ENCODE measurements at places on chromosomes 12 and 14.

DNA sequence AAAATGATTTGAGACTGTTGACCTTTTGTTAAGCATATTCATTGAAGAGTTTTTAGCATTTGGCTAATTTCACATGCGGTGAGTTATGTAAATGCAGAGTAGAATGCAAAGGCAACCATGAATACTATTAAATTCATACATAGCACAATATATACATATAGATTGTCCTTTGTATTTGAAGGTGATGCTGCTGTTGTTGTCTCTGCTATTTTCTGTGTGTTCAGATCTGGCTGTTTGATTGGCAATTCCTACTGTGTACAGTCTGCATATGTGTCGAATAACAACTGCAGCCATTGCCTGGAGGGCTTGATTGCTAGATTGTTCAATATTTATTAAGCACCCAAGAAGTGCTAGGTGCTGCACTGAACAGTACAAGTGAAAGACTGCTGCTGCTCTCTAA is 187.4 kb downstream of the FOXG1 start:
- no peak for DNase-seq

DNA sequence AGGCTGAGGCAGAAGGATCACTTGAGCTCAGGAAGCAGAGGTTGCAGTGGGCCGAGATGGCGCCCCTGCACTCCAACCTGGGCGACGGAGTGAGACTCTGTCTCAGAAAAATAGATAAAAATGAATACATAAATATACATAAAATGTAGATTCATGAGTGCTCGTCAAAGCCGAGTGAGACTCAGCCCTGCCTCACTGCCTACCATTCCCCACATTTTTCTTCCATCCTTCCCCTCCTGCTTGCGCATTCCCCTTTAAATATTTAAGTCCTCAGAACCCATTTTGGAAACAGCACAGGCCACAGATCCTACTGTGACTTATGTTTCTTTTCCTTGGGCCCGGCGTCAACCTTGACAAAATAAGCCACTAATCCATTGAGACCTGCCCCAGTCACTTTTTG is 31.9 kb upstream of the AACS start:
- DNase-seq = no peak

DNA sequence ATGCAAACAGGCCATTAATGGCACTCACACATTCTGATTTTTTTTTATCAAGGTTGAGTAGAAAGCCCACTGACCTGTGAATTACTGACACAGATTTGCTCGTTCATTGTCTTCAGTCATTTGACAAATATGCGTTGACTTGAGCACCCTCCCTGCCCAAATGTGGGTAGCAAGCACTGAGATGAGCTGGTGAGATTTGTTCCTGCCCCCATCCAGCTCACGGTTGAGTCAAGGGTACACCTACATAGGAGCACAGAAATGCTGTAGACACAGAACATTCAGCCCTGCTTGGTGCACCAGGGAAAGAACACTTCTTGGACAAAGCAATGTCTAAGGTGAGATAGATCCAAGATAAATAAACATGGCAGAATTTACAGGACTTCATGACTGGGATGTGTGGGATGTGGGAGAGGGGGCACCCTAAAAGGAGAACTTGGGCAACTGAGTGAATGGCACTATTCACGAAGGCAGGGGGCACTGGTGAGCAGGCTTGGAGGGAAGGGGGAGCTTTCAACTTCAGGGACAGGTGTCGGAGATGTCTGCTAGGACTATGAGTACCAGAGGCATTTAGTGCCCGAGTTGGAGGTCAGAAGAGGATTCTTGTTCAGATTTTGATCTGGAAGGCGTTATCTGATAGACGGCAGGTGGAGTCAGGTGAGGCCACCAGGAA is 213.4 kb downstream of the VRK1 start:
- no peak for DNase-seq

- no peak for DNase-seq
These were observed 2.3 kb downstream of the CRACR2A start for GRCh38 chr12:3750616-3751015.

GRCh38 chr12:90099288-90099687 is 390.6 kb upstream of the ATP2B1 start:
- DNase-seq = no peak

DNA sequence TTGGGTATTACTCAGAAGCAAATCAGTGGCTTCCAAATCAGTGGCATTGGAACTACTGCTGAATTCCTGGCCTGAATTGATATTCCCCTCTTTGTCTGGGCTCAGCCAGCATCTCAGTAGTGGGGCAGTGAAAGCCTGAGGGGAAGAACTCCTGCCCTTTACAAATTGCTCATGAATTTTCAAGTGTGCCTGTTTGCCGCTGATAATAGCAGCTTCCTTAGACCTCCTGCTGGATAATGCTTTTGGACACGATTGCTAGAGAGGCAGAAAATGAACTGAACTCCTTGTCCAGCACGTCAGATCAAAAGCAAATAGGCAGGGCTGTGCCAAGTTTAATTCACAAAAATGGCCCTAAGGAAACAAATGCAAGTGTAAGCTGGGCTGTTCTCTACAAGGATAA is 91.3 kb upstream of the GZMB start:
- no peak for DNase-seq

GRCh38 chr12:115257791-115258190 is 573.8 kb upstream of the TBX3 start:
- no peak for DNase-seq

DNA sequence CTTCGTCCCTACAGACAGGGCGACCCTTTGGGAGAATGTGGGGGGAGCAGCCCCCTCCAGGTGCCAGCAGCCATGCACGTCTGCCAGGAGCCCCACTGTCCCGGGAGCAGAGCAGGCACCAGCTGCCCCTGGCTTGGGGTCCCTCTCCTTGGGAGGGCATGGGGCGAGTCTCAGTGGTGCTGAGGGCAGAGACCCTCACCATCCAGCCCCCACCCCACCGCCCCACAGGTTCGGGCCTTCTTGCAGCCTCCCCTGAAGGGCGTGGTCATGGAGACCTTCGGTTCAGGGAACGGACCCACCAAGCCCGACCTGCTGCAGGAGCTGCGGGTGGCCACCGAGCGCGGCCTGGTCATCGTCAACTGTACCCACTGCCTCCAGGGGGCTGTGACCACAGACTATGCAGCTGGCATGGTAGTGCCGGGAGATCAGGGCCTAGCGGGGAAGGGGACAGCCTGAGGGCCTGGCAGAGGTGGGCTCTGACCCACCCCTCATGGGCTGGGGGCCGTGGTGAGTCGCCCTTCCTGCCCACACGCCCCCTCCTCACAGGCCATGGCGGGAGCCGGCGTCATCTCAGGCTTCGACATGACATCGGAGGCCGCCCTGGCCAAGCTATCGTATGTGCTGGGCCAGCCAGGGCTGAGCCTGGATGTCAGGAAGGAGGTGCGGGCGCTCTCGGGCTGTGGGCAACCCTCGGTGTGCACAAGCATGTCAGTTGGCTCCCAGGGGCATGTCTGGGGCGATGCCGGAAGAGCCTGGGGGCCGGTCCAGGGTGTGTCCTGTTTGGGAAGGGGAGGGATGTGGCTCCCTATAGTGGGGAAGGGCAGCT is 18.8 kb downstream of the ASPG start:
- no peak for DNase-seq

GRCh38 chr12:103455020-103455763 is 40.6 kb downstream of the C12orf42 start:
- no peak for DNase-seq

DNA sequence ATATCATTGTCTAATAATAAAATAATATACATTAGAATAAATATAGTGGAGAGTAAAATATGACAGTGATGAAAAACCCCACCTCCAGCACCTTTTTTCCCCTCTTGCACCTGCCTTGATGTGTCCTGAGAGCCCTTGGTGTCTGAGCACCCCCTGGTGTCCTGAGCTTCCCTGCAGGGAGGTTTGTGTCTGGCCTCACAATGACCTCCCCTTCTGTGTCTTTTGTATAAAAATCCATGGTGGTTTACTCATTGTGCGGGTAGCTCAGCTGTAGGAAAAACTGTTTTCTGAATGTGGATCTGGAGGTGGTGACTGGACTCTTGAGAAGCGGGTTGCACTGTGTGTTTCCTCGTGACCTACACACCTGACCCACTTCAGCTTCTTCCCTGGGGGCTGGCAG is 636.9 kb downstream of the TMEM121 start:
- no peak for DNase-seq

DNA sequence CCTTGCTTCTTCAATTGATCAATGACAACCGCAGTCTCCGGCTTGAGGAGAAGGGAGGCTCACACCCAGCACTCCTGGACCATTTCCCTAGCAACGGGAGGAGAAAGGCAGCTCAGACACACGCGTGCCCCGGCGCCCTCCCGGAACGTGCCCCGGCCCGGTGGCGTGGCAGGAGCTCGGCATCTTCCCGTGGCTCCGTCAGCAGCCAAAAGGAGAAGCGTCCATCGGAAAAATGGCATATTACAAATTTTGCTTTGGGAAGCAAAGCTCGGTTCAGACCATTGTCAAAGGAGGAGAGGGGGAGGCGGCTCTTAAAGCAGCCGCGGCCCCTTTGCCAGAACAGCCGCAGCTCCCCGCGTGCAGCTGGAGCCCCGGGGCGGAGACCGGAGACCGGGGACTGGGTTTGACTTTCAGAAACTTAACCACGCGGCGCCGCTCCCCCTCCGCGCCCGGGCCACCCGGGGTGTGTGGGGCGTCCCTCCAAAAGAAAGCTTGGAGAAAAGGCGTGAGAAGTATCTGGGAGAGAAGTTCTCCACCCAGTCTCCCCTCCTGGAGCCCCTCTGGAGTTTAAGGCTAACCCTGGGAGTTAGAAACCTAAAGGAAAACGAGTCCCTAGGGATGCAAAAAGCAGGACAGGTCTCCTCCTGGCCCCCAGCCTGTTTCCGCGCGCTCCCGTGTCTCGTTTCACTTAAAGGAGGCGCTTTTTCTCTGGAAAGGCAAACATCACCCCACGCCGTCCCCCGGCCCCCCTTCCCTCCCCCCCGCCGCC is 545 bp downstream of the PPFIA2 start:
- DNase-seq = no peak

DNA sequence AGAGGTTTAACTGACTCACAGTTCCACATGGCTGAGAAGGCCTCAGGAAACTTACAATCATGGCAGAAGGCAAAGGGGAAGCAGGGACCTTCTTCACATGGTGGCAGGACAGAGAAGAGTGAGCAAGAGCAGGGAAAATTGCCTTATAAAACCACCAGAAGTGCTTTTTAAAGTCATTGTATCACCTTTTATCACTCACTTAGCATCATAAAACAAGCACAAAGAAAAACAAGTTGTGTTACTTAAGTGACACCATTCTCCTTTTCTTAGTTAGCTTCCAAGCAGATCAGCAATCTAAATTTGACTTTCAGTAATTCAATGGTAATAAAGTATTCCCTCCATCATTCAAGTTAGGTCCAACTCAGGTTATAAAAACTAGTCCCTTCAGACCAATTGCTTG is 28.5 kb downstream of the OSBPL8 start:
- DNase-seq = no peak

DNA sequence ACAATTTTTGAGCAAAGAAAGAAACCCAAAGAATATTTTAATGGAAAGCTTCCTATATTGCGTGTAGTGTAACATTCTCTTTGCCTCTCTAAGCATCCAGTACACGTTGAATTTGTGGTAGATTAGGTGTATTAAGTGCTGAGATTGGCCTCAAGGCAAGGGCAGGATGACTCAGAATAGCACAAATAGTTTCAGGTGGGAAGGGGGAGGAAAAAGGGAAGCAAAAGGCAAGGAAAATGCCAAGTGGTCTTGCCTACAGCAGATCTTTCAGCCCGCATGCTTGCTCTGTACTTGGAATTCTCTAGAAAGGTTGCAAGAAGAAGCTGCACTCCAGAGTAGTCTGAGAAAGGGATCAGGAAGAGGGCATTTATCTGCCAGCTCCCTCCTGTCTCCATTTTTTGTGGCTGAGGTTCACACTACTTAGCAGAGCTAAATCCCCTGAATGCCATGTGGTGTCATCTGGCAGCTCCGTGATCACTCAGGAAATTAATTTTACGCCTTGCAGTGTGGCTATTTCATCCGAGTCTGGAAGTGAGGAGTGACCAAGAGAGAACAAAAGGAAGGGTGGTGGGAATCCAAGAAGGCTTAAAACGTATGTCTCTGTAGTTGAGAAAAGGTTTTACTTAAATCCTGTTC is 28.5 kb downstream of the CDKN1B start:
- DNase-seq = no peak

DNA sequence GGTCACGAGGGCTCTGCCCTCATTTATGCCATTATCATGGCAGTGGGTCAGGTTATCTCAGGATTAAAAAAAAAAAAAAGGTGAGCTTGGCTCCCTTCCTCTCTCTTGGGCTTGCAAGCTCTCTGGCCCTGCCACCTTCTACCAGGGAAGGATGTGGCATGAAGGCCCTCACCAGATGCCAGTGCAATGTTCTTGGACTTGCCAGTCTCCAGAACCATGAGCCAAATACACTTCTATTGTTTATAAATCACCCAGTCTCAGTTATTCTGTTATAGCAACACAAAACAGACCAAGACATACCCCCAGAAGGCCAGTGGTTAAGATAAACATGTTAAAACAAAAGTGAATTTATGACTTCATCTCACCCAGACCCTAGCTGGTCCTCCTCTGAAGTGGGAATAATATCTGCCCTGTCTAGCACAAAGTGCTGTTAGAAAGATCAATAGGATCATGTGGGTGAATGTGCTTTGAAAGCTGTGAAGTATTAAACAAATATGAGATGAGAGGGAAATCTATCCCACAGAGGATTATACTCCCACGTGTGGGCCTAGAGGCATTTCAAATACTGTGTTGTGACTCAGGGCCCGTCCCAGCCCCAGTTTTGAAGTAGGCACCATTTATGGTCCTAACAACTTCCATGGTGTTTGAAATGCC is 88.6 kb downstream of the NINJ2 start:
- DNase-seq = no peak

GRCh38 chr14:94361682-94362081 is 26.7 kb downstream of the SERPINA1 start:
- no peak for DNase-seq

GRCh38 chr14:75864352-75864751 is 117.4 kb downstream of the TGFB3 start:
- DNase-seq = no peak

GRCh38 chr14:72810201-72810600 is 83.7 kb downstream of the DPF3 start:
- DNase-seq = no peak

GRCh38 chr14:85316701-85317410 is 213.1 kb upstream of the FLRT2 start:
- DNase-seq = no peak

DNA sequence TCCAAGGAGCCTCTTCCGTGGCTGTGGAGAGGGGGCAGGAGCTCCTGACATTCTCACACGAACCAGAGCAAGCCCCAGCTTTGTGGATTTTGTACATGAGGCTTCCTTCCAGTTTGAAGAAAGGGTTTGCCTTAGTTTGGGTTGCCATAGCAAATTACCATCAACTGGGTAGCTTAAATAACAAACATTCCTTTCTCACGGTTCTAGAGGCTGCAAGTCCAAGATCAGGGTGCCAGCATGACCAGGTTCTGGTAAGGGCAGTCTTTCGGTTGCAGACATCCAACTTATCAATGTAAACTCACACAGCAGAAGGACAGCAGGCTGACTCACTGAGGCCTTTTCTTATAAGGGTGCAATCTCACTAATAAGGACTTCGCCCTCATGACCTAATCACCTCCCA is 25.9 kb upstream of the STAB2 start:
- no peak for DNase-seq

- no peak for DNase-seq
These were observed 525.1 kb upstream of the FBXO33 start for GRCh38 chr14:39957290-39957689.
